ENCODE measurements at places on chromosomes 3 and 15.

- peak; percentile 72 for DNase-seq
These were observed 894 bp upstream of the CCNL1 start for GRCh38 chr3:157160658-157161424.

DNA sequence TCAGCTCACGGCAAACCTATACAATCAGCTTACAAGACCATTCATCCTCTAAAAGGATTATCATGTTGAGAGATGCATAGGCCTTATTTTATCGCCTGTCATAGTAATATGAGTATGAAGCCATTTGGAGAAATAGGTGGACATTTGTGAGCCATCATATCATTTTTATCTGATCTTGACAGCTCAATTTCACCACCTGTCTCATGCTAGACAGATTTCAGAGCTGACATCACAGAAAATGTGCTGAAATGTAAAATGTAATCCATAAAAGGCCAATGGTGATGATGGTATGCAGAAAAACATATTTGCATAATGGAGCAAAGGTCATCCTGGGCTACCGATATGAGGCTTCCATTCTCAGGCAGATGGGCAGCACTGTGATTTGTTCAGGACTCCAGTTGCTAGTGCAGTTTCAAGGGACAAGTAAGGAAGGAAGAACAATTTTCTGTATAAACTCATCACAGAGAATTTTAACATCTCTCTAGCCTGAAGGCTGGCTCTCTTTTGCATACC, 221.5 kb downstream of the ULK4 start:
- DNase-seq: no peak

DNA sequence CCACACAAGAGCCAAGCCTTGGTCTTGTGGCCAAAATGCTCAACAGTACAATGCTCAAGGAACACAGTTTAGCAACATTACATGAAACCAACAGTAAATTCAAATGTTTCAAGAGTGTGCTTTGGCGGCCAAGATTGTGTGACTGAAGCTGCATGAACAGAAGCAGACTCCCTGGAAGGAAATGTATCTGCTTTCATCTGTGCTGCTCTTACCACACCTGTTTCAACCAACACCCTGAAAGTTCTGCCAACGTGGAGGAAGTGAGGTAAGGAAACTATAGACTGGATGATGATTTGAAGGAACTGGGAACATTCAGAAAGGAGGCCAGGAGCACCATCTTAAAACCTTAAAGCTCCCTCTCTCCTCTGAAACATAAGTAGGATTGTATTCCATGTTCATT, 55.7 kb downstream of the MB21D2 start:
- no peak for DNase-seq

DNA sequence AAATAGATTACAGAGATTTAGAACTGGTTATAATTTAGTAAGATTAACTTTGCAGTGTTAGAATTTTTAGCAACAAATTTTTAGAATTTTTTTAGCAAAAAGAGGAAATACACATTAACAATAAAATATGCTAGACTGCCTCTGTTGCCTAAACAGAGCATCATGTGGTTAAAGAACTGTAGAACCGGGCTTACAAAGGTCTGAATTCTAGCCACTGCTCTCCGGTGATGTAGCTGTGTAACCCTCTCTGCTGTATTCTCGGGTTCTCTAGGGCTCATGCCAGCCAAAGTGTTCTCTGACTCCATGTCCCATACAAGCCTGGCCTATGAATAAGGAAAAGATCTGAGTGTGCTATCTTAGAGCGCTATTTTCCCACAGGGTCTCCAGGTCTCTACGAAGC, 2.9 kb upstream of the P2RY12 start:
- DNase-seq: no peak

Data from astrocyte of the cerebellum (primary cell).